Esophagus mucosa (tissue), 1 donor: ENCODE measurements at places on chromosomes 16 and 17. TPM values are rescaled to one million over a fixed set of nuclear protein-coding genes. Genes with fewer than 3 reads are reported as not detected.

- ATAC-seq, result peak; percentile 67
Observed at GRCh38 chr17:28343491-28343932, 8.0 kb downstream of the TNFAIP1 start.

ALOX15B gene
- 121 TPM for total RNA-seq

DNA sequence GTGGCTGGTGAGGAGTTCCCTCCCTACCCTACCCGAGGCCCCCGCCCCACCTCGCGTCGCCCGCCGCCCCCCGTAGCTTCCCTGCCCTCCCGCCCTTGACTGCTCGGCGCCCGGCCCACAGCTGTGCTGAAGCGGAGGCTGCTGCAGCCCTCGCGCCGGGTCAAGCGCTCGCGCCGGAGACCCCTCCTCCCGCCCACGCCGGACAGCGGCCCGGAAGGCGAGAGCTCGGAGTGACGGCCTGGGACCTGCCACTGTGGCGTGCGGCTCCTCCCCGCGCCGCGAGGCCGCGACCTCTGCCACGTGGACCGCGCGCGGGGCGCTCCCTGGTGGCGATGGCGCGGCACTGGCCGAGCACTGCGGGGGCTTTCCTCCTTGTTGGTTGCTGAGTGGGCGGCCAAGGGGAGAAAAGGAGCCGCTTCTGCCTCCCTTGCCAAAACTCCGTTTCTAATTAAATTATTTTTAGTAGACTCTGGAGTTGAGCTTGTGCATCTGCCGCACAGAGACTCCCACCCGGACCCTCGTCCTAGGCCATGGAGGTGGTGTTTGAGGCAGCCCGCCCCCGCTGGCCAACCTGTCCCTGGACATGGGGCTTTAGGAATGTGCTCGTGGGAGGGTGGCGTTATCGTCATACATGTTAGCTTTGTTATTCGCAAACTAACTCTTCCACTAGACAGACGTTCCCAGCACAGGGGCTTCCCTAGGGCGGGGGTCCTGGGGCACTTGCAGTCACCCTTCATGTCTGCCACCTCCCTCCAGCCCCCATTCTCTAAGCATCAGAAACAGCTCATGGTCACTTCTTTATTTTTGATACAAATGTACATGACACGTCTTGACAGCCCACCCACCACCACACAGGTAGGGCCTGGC is 4.4 kb downstream of the TP53I13 start:
- ATAC-seq, result no peak

- ATAC-seq, result no peak
Observed at GRCh38 chr16:10931977-10932632, 10.2 kb downstream of the DEXI start.

DNA sequence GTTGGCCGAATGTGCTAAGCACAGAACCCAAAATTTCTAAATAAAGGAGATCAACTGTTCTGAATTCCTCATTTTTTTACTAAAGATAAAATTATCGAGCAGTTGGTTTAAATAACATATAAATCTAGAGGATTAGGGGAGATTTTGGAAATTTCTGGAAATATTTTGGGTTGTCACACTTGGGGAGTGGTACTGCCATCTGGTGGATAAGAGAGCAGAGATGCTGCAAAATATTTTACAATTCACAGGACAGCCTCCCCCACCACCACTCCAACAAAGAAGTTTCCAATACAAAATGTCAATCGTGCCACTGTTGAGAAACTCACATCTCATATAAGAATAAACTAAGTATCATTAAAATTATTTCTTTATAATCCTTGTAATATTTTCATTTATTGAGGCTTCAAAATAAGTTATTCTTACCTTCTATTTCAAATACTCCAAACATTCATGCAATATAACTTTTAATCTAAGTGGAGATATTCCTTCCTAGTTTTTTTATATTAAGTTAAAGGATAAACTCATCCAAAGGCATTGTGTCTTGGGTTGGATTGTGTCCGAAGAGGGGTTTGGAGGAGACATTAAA is 17.0 kb upstream of the ABCA8 start:
- no peak for ATAC-seq

DNA sequence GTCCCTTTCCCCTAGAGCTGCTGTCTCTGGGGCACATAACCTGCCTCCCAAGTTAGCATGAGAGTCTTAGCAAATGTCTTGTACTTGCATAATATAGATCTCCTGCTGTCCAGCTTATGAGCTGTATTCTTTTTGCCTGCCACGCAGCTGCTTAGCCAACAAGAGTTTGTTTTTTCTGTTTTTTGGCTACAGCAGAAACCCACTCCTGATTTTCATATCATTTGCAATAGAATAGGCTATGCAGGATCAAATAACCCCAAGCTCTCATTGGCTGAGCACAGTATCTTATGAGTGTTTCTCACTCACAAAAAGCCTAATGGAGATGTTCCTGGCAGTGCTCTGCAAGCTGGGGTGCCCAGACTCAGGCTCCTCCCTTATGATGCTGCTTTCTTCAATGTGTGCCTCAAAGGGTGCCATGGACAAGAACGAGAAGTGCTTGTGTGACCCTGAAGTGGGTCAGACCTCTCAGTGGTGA is 23.1 kb downstream of the B9D1 start:
- no peak for ATAC-seq

DNA sequence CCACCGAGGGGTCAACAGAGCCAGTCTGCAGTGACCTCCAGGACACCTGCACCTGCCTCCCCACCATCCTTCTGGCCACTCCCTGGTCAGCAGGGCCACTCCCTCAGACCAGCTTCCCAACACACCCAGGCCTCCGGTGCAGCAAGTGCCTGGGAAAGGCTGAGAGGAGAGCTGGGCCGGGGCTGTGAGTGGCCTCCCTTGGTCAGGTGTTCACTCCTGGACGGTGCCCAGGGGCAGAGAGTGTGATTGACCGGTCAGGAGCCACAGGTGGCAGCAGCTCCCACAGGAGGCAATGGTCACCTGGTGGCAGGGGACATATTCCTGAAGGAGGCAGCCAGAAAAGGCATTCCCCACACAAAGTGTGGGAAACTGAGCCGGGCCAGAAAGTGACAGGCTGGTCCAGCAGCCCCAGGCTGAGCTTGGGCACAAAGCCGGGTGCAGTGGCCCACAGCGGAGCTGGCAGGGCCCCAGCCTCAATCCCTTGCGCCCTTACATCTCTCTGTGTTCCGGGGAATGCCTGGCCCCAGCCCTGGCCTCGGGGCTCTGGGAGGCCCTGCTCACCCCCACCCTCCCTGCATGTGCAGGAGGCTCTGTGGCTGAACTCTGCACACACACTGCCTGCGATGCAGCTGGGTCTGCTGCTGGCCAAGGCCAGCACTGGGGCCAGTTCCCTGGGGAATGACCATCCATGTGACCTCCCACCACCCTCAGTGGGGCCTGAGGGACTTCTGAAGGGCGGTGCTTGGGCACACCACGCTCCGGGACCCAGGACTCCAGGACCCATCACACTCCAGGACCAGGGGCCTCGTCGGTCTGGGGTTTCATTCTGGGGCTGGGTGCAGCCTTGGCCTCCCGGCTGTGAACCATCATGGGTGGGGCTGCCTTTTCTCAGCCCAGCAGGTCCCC is 1.2 kb upstream of the C17orf99 start:
- no peak for ATAC-seq

DNA sequence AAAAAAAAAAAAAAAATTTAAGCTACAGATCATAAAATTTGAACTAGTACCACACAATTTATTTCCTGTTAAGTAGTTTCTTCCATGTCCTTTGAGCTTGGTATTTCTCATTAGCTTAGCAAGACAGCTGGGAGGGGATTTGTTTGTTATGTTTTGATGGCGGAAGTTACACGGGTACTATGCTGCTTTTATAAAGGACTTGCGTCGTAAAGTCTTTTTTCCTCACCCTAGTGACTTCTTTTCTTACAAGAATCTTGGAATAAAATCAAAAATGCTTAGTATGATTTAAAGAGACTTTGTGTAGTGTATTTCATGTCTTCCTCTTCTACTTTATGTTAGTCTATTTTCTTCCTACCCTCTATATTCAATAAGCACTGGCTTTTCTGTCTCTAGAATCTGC is 89.1 kb downstream of the NLK start:
- no peak for ATAC-seq

GRCh38 chr16:12871784-12872183 is 29.6 kb upstream of the SHISA9 start:
- ATAC-seq, result no peak

IL17C gene
- not detected for total RNA-seq

RPS15A gene
- total RNA-seq, result 1,438 TPM

GRCh38 chr16:69188716-69189115 is 1.8 kb downstream of the SNTB2 start:
- no peak for ATAC-seq

GRCh38 chr16:22055881-22056280 is 36.5 kb upstream of the VWA3A start:
- ATAC-seq, result no peak

DNA sequence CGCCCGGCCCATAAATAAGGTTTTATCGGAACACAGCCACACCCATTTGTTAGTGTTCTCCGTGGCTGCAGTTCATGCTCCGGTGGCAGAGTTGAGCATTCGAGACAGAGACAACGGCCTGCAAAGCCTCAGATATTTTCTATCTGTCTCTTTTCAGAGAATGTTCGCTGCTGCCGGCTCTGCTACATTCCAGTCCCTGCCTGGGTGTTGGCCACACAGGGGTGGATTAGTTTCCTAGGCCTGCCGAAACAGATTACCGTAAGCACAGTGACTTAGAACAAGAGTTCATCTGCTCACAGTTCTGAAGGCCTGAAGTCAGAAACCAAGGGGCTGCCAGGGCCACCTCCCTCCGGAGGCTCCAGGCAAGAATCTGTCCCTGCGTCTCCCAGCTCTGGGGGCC is 19.1 kb upstream of the GSG1L start:
- ATAC-seq, result peak; percentile 93

- ATAC-seq, result peak; percentile 59
Observed at GRCh38 chr16:14321542-14321941, 250.4 kb downstream of the MRTFB start.

- no peak for ATAC-seq
Observed at GRCh38 chr17:42841975-42842685, 2.2 kb upstream of the AOC2 start.

DNA sequence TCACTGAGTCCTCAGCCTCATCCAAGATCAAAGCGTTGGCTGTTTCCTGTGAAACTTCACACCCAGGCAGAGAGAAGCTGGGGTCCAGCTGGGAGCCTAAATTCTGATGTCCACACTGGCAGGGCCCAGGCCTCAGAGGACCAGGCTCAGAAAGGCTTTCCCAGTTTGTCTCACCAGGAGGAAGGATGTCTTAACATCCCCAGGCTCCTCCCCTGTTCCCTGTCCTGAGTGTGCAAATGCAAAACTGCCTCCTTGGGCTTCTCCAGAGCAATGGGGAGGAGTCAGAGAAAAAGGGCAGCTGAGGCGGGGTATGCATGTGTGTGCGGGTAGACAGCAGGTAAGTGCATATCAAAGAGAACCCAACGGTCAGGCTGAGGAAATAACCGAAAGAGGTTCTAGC is 45.7 kb downstream of the CUEDC1 start:
- ATAC-seq, result no peak

ATP2C2 gene
- 6.9 TPM for total RNA-seq

GRCh38 chr17:39763051-39763820 is 25.5 kb downstream of the GRB7 start:
- ATAC-seq, result no peak

RAD51D gene
- 6.3 TPM for total RNA-seq

DNA sequence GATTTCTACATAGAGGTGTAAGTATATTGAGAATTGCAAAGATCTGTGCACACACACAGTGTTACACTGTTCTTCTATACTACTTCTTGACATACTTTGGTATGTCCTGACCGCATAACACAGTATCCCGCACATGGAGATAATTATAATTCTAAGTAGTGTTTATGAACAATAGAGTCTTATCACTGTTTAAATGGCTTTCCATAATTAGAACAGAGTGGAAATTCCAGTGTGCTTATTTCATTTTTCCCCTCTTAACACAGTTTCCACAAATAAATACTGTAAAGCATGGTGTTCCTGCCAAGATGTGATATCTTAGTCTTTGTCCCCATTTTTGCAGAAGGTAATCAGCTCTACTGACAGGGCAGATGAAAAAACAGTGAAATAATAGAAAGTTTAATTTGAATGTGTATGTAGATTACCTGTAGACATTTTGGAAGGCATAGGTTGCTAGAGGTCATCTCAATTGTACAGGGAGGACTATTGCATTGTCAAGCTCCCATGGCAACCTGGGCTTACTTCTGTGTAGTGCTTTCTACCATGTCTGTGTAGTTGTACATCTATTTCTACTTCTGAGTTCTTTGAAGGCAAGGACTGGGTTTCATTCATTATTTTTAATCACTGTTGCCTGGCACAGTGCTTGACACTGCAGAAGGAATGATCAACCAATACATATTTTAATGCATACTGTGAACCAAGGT is 10.1 kb upstream of the KRT28 start:
- ATAC-seq, result no peak

DNA sequence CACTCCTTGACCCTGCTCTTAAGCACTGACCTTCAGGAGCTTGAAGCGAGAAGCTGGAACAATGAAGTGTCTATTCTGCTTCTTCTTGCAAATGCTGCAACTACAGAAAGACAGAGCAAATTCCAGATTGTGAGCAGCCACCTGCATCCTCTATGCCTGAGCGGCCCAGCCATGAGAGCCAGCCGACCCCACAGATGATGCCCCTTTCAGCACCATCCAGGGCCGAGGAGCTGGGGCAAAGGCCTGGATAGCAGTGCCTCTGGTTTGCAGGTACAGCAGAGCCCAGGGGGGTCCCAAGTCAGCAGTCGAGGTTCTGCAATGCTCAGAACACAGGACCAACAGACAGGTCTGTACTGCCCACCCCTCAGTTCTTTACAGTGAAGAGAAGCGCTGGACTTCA is 4.7 kb downstream of the CENPV start:
- ATAC-seq, result no peak

- no peak for ATAC-seq
Observed at GRCh38 chr17:45222014-45222288, 266 bp downstream of the FMNL1 start.

DNA sequence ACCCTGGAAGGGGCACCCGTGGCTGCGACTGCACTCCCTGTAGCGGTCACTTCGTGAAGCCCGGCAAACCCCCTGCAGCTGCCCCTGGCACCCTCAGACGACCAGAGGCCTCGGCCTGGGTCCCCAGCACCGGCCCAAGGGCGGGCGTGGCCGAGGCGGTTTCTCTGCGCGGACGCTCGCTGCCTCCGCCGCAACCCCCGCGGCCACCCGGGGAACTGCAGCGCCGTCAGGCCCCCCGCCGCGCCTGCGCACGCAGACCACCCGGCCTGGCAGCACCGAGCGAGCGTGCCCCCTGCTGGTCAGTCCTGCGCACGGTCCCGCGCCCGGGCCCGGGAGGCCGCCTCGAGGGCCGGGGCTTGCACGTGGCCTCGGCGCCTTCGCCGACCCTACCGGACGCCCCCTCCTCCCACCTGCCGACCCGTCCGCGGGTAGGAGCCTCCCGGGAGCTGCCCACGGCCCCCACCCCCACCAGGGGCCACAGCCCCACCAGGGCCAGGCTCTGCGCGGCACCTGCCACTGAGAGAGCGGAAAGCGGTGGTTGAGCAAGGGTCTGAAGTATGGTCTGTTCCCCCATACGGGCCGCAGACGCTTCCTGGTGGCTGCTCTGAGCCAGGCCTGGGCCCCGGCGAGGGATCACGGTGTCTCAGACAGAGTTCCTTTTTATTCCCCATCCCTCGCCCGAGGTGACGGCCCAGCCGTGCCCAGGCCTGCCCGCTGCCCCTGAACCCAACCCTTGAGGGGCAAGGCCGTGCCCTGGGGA is 11.5 kb upstream of the HS3ST6 start:
- peak; percentile 94 for ATAC-seq
